Sigmoid colon (tissue), 7 donors: ENCODE measurements at places on chromosomes 13 and 19. TPM values are rescaled to one million over a fixed set of nuclear protein-coding genes. Genes with fewer than 3 reads are reported as not detected.

The ICAM5 gene
- not detected for total RNA-seq

DNA sequence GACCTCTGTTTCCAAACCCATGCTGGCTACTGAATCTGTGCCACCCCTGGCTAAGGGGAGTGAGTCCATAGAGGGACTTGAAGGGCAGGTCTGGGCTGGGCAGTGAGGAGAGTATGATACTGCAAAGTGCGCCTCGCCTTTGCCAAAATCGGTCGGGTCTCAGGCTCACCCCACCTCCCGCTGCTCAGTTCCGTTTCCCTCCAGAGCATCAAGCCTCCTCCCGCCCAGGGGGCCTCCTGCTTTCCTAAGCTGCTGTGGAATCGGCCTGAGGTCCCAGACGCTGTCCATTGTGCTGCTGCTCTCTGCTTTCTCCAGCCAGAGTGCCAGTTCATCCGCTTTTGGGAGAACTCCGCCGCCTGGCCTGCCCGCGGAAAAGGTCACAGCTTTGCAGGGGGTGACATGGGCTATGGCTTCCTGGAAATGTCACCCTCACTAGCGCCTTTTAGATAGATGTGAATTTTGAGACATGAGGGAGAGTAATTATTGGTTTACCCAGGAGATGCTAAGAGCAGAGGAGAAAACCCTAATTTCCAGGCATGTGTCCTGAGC is 1418.4 kb downstream of the UQCRFS1 start:
- peaks cover 23% of the 10 kb centered on the region for H3K4me1 ChIP-seq
- no peaks in the 10 kb centered on the region for H3K27me3 ChIP-seq
- H3K36me3 ChIP-seq: no peaks in the 10 kb centered on the region
- H3K27ac ChIP-seq: peak overlapping the region; percentile 91

- H3K4me1 ChIP-seq: peaks cover 11% of the 10 kb centered on the region
- no peaks in the 10 kb centered on the region for H3K27me3 ChIP-seq
- DNase-seq: no peak
- H3K36me3 ChIP-seq: no peaks in the 10 kb centered on the region
- H3K4me3 ChIP-seq: no peak overlapping the region
These were observed 25.5 kb downstream of the PLA2G4C start for GRCh38 chr19:48085076-48085475.

The ZNF816 gene
- 3.6 TPM for total RNA-seq

DNA sequence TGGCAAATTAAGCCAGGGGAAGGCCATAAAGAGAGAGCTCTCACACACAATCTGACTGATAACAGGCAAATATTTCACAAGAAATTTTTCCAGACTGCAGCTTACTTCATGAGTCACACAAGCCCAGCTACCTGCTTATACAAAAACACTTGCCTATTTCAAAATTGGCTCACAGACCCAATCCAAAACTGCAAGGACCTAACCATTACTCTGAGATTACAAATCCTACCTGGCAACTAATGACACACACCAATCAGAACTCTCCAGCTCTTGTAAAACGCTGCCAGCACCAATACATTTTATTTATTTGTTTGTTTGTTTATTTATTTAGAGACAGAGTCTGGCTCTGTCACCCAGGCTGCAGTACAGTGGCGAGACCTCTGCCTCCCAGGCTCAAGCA is 18.1 kb upstream of the ZFP82 start:
- no peaks in the 10 kb centered on the region for H3K4me1 ChIP-seq
- no peak for DNase-seq
- H3K27ac ChIP-seq: no peak overlapping the region
- no peaks in the 10 kb centered on the region for H3K27me3 ChIP-seq
- no peaks in the 10 kb centered on the region for H3K36me3 ChIP-seq

DNA sequence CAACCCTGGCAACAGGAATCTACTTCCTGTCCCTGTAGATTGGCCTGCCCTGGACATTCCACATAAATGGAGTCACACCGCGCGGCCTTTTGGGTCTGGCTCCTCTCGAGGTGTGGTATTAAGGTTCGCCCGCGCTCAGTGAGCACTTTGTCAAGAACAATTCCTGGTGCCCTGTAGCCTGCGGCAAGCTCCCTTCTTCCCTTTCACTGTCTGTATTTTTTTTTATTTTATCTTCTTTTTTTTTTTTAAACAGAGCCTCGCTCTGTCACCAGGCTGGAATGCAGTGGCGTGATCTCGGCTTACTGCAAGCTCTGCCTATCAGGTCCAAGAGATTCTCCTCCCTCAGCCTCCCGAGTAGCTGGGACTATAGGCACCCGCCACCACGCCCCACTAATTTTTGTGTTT is 28.3 kb downstream of the PEX11G start:
- H3K36me3 ChIP-seq: peaks cover 87% of the 10 kb centered on the region
- H3K27ac ChIP-seq: no peak overlapping the region
- H3K4me1 ChIP-seq: no peaks in the 10 kb centered on the region
- no peaks in the 10 kb centered on the region for H3K27me3 ChIP-seq

GRCh38 chr19:16014923-16015804 is 61.1 kb upstream of the TPM4 start:
- H3K36me3 ChIP-seq: no peaks in the 10 kb centered on the region
- no peaks in the 10 kb centered on the region for H3K4me1 ChIP-seq
- no peak overlapping the region for H3K4me3 ChIP-seq
- no peak for DNase-seq

- peaks cover 44% of the 10 kb centered on the region for H3K4me1 ChIP-seq
- H3K27ac ChIP-seq: peak overlapping the region; percentile 67
- peak overlapping the region; percentile 52 for H3K4me3 ChIP-seq
- no peak for DNase-seq
- peaks cover 62% of the 10 kb centered on the region for H3K27me3 ChIP-seq
These were observed 1.3 kb downstream of the PNMA8B start for GRCh38 chr19:46494146-46494940.

The PSG1 gene
- total RNA-seq: not detected

- no peak overlapping the region for H3K27ac ChIP-seq
- peaks cover 24% of the 10 kb centered on the region for H3K27me3 ChIP-seq
- no peaks in the 10 kb centered on the region for H3K36me3 ChIP-seq
- no peak overlapping the region for H3K4me3 ChIP-seq
These were observed 35.6 kb downstream of the C13orf46 start for GRCh38 chr13:113938246-113938645.

DNA sequence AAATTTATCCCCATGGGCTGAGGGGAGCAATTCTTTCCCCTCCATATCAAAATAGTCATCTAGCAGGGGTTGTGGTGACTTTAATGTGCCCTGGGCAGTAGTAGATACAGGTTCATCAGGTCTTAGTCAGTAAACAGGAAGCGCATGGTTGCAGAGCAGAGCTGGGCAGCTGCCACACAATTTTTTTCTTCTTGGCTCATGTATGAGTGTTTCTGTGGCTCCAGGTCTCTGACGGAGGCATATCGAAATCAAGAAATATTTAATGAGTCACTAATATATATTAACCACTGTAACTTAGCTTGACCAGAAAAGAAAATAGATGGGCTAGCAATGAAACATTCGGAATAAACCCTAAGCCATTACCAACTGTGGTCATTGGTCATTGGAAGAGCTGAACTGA is 68.4 kb upstream of the UBL3 start:
- H3K36me3 ChIP-seq: no peaks in the 10 kb centered on the region
- H3K27me3 ChIP-seq: no peaks in the 10 kb centered on the region
- no peak overlapping the region for H3K27ac ChIP-seq
- no peak for DNase-seq
- no peak overlapping the region for H3K4me3 ChIP-seq
- H3K4me1 ChIP-seq: no peaks in the 10 kb centered on the region

GRCh38 chr13:25616674-25617073 is 244.9 kb downstream of the ATP8A2 start:
- no peak for DNase-seq
- no peak overlapping the region for H3K4me3 ChIP-seq
- no peaks in the 10 kb centered on the region for H3K4me1 ChIP-seq

DNA sequence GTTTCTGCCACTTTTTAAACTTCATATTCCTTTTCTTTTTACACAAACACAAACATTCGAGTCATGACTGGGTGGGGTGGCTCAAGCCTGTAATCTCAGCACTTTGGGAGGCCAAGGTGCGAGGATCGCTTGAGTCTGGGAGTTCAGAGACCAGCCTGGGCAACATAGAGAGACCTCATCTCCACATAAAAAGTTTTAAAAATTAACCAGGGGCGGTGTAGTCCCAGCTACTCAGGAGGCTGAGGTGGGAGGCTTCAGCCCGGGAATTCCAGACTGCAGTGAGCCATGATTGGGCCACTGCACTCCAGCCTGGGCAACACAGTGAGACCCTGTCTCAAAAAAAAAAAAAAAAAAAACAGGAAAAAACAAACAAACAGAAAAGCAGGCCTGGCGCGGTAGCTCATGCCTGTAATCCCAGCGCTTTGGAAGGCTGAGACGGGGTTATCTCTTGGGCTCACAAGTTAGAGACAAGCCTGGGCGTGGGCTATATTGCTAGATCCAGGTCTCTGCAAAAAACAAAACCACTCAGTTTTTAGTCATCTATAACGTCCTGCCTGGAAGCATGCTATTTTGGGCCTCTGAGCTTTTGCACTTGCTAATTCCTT is 583 bp upstream of the BAX start:
- no peak for DNase-seq
- H3K27ac ChIP-seq: peak overlapping the region; percentile 83
- H3K36me3 ChIP-seq: no peaks in the 10 kb centered on the region
- H3K27me3 ChIP-seq: no peaks in the 10 kb centered on the region
- H3K4me1 ChIP-seq: peaks cover 15% of the 10 kb centered on the region

- H3K36me3 ChIP-seq: no peaks in the 10 kb centered on the region
- H3K27me3 ChIP-seq: no peaks in the 10 kb centered on the region
- H3K4me3 ChIP-seq: no peak overlapping the region
- no peak for DNase-seq
These were observed 205.5 kb downstream of the EFNB2 start for GRCh38 chr13:106329941-106330340.

DNA sequence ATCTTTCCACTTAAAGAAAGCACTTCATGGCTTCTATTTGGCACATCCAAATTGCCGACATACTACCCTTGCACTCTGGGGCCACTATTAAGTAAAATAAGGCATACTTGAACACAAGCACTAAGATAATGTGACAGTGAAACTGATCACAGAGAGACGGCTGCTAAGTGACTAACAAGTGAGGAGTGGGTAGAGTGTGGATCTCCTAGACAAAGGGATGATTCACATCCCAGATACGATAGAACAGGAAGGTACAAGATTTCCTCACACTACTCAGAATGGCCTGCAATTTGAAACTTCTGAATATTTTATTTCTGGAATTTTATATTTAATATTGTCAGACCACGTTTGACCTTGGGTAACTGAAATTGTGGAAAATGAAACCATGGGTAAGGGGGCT is 1721.8 kb upstream of the SPRY2 start:
- no peak overlapping the region for H3K27ac ChIP-seq
- H3K27me3 ChIP-seq: no peaks in the 10 kb centered on the region
- DNase-seq: no peak

The LILRA6 gene
- total RNA-seq: 3.2 TPM

- no peak overlapping the region for H3K4me3 ChIP-seq
- no peaks in the 10 kb centered on the region for H3K36me3 ChIP-seq
- peak; percentile 57 for DNase-seq
- no peaks in the 10 kb centered on the region for H3K4me1 ChIP-seq
- H3K27me3 ChIP-seq: no peaks in the 10 kb centered on the region
These were observed 152.4 kb downstream of the KATNAL1 start for GRCh38 chr13:30154931-30155330.

DNA sequence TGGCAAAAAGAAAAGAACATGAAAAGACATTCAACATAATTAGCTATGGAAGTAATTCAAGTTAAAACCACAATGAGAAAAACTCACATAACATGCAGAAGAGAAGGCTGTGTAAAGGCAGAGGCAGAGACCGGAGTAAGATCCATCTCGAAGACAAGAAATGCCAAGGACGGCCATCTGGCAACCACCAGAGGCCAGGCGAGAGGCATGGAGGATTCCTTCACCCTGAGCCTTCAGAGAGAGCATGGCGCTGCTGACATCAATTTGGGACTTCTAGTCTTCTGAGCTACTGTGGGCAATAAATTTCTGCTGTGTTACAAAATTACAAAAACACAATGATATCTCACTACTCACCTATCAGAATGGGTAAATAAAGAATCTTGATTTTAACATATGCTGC is 381.0 kb downstream of the TSHZ3 start:
- H3K4me1 ChIP-seq: no peaks in the 10 kb centered on the region
- H3K4me3 ChIP-seq: no peak overlapping the region
- no peak for DNase-seq
- H3K27ac ChIP-seq: no peak overlapping the region
- no peaks in the 10 kb centered on the region for H3K36me3 ChIP-seq

DNA sequence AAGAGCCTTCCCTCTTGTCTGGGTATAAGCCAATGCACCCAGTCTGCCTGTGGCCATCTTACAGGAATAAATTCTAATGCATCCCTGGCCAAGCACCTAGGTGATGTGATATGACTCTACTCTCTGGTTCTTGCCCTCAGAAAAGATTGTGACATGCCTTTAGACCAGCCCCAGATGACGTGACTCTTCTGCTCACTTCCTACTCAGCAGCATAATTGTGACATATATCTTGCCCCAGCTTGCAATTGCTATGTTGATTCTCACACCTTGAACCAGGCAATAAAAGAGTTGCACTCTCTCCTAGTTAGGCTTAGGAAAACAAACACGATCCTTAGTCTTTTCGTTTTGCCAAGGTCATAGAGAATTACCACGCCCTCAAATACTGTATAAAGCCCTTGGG is 13.3 kb upstream of the ZNF726 start:
- no peaks in the 10 kb centered on the region for H3K4me1 ChIP-seq
- no peak overlapping the region for H3K4me3 ChIP-seq
- no peak for DNase-seq
- H3K36me3 ChIP-seq: no peaks in the 10 kb centered on the region
- no peaks in the 10 kb centered on the region for H3K27me3 ChIP-seq

The CEACAM8 gene
- not detected for total RNA-seq

GRCh38 chr19:13782537-13782936 is 8.3 kb downstream of the C19orf53 start:
- no peak overlapping the region for H3K4me3 ChIP-seq
- H3K27ac ChIP-seq: peak overlapping the region; percentile 75
- no peak for DNase-seq
- H3K36me3 ChIP-seq: peaks cover 15% of the 10 kb centered on the region
- no peaks in the 10 kb centered on the region for H3K27me3 ChIP-seq

GRCh38 chr19:35935911-35936737 is at the start of gene LRFN3:
Gene LRFN3, plus strand, starts transcription at chr19:35936374. Its CDS starts 3,052 bp downstream, at chr19:35939426.
- peaks cover 4% of the 10 kb centered on the region for H3K36me3 ChIP-seq
- DNase-seq: peak; percentile 87
- H3K4me1 ChIP-seq: peaks cover 38% of the 10 kb centered on the region
- peak within 1 kb of the TSS; percentile 95 for H3K4me3 ChIP-seq

GRCh38 chr19:2089727-2090053 is 6.4 kb downstream of the MOB3A start:
- H3K27ac ChIP-seq: peak overlapping the region; percentile 99
- no peak for DNase-seq
- H3K27me3 ChIP-seq: no peaks in the 10 kb centered on the region
- H3K36me3 ChIP-seq: peaks cover 6% of the 10 kb centered on the region
- H3K4me1 ChIP-seq: peaks cover 89% of the 10 kb centered on the region
